ENCODE measurements at places on chromosomes 6 and 20.

DNA sequence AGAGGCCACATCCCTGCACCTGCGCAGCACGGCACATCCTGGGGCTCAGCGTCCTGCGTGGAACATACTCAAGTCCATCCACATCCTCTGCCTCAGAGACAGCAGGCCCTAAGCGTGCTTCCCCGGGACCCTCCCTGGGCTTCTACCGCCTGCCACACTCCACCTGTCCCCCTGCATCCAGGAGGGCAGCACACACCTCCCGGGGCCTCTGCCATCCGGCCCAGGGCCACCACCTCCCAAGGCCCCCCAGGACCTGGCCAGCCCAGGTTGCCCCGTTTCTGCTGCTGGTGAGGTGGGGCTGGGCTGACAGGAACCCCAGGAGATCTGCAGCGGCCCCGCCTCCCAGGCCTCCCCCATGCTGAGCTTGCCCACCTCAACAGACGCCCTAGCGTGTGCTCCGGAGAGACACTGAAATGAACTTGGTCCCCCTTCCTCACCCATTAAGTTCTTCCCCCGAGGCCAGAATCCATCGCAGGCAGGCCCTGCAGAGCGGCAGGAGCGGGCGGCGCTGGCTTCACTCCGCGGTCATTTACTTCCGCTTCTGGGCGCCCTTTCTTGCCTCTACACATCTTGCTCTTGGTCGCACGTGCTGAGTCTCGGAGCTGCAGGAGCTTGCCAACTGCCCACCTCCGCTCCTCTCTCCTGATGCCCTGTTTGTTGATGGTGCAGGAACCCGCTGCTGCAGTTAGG, 235.3 kb downstream of the TAF4 start:
- no peak for DNase-seq

- DNase-seq: no peak
These were observed 168.2 kb downstream of the DST start for GRCh38 chr6:56474532-56474931.

- DNase-seq: peak; percentile 69
These were observed 242.5 kb downstream of the LRFN2 start for GRCh38 chr6:40344566-40345167.

GRCh38 chr20:40331807-40332560, 357.1 kb downstream of the MAFB start:
- no peak for DNase-seq

- peak; percentile 76 for DNase-seq
These were observed 19.4 kb downstream of the ERGIC3 start for GRCh38 chr20:35561268-35561667.

GRCh38 chr20:45771182-45771759, 20.4 kb downstream of the WFDC3 start:
- DNase-seq: peak; percentile 97

DNA sequence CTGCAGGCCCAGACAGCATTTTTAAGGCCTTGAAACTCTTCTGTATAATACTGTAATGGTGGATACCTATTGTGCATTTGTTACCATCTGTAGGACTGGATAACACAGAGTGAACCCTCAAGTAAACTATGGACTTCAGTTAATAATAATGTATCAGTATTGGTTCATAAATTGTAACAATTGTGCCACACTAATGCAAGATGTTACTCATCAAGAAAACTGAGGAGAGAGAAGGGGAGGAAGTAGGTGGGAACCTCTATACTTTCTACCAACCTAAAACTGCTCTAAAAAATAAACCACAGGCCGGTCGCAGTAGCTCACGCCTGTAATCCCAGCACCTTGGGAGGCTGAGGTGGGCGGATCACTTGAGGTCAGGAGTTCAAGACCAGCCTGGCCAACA, 10.8 kb downstream of the MAPK13 start:
- no peak for DNase-seq

DNA sequence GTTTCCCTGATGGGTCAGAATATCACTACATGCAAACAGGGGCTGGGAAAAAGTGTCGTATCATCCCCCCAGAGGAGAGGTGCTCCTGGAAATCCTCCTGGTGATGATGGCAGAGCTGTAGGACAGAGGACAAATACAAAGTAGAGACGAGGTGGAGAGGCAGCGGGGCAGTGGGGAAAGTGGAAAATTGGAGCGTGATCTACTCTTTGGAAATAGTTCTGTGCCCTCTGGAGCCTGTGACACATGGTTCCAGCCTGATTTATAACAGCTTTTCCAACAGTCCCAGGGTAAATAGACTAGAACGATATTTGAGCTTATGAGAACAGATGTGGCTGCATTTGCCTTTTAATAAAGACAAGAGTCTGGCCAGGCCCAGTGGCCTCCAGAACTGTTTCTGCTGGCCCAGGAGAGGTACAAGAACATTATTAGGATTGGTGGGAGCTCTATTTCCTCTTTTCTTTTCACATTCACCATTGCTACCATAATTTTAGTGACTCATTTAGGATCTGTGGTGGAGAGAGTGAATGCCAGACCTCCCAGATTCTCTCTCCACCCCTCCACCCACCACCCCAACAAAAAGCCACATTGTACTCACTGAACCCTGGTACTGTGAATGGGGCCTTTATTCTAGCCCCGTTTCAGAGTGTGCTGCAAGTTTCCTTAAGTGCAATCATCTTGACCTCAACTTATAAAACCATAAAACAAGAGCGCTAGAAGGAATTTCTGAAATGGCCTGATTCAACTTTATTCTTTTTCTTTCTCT, 78.3 kb downstream of the BTBD3 start:
- DNase-seq: peak; percentile 80

DNA sequence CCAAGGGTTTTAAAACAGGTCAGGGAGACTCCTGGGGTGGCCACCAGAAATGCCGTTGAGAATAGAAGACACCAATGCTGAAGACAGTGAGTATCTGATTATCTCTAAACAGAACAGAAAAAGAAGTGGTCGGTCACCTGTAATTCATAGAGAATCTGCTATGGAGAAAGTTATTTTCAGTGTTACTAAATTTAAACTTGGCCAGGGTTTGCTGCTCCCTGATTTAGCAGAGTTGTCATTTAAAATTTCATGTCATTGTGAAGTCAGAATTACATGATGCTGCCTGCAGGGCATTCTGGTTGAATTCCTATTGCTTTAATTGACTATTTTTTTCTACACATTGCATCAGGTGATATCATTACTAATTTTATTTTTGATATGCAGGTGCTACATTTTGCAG, 114.1 kb downstream of the HS3ST5 start:
- no peak for DNase-seq

DNA sequence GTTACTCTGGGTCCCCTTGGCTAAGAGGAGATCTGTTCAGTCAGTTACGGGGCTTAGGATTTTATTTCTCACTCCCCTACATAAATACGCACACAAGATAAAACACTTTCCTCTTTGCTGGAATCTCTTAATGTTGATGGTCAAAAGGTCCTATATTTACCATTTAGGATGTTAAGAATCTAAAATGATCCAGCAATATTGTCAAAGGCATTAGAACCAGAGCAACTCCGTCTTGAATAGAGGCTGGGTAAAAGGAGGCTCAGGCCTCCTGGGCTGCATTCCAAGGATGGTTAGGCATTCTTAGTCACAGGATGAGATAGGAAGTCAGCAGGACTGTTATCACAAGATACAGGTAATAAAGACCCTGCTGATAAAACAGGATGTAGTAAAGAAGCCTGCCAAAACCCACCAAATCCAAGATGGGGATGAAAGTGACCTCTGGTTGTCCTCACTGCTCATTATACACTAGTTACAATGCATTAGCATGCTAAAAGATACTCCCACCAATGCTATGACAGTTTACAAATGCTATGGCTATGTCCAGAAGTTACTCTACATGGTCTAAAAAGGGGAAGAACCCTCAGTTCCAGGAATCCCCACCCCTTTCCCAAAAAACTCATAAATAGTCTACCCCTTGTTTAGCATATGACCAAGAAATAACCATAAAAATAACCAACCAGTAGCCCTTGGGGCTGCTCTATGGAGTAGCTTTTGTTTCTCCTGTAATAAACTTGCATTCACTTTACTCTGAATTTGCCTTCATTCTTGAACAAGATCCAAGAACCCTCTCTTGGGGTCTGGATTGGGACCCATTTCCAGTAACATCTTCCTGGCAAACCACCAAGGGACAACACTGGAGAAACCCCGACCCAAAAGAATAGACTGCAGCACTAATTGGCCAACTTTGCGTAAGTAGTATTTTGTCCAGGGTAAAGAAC, 107.5 kb downstream of the DTNBP1 start:
- DNase-seq: no peak

DNA sequence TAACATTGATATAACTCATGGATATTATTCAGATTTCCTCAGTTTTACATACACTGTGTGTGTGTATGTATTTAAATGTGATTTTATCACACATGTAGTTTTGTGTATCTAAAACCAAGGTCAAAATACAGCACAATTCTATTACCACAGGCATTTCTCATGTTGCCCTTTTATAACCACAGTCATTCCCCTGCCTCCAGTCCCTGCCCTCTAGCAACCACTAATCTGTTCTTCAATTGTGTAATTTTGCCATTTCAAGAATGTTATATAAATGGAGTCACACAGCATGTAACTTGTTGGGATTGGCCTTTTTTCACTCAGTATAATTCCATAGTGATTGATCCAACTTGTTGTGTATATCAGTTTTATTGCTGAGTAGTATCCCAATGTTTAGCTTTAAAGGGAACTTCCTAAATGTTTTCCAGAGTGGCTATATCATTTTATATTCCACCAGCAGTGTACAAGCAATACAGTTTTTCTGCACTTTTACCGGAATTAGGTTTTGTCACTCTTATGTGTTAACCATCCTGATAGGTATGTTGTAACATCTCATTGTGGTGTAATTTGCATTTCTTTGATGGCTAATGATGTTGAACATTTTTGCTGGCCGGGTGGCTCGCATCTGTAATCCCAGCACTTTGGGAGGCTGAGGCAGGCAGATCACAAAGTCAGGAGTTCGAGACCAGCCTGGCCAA, 338.2 kb downstream of the SOX4 start:
- no peak for DNase-seq

DNA sequence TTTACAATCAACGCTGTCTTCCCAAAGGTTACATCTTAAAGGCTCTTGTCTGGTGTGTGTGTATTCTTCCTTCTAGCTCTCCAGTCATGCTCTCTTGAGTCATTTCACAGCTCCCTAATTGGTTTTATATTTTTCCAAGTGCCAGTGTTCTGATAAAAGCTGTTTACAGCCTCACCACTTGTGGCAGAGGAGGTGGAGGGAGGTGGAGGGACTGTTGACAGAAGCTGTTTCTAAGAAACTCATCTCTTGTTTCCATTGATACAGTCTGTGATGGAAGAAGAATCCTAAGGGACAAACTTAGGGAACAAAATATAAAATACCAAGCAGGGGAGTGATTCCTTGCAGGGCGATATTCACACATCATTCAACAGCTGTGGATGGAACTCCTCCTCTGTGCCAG, 64.0 kb downstream of the QRSL1 start:
- no peak for DNase-seq

- DNase-seq: no peak
These were observed 212.5 kb downstream of the C6orf118 start for GRCh38 chr6:165096868-165097267.

Measured in SJCRH30 (cell line).